ENCODE measurements at places on chromosomes 6 and 20. TPM values are rescaled to one million over a fixed set of nuclear protein-coding genes. Genes with fewer than 3 reads are reported as not detected.

CAGE1 gene
- polyA plus RNA-seq, result not detected

TFAP2C gene
- polyA plus RNA-seq, result not detected

SIRPD gene
- polyA plus RNA-seq, result 13.0 TPM

TNNC2 gene
- polyA plus RNA-seq, result 1.2 TPM

STMND1 gene
- polyA plus RNA-seq, result not detected

LST1 gene
- polyA plus RNA-seq, result 1,103 TPM

BPI gene
- polyA plus RNA-seq, result 9.0 TPM

FABP7 gene
- polyA plus RNA-seq, result not detected

- DNase-seq, result no peak
Measured at GRCh38 chr6:47701363-47701762, 3.0 kb downstream of the ADGRF4 start.

DNA sequence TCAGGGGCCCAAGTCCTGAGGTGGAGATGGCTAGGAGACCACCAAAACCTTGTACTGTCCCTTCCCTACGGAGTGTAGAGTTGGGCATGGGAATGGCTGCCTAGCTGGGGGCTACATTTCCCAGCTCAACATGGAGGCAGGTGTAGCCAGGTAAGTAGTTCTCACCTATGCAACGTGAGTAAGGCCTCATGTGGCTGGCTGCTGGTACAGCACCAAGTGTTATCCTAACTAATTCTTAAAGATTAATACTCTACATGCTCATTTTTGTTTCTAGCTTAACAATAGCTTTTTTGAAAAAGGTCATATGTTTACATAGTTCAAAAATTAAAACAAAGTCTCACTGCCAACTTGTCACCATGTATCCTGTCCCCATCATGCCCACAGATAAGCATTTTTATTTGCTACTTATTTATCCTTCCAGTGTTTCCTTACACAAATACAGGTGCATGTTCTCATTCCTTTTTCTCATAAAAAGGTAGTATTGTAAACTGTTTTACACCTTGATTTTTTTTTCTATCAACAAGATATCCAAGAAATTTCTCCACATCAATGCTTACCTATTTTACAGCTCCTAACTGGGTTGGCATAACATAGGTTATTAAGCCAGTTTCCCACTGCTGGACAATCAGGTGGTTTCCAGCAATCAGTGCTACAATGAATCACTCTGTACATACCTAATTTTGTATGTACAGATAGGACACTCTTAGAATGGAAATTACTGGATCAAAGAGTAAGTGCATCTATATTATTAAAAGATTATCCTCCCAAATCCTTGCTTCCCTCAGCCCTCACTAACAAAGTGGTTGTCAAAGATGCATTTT lies 25.5 kb downstream of the ABHD12 start:
- no peak for DNase-seq

DNA sequence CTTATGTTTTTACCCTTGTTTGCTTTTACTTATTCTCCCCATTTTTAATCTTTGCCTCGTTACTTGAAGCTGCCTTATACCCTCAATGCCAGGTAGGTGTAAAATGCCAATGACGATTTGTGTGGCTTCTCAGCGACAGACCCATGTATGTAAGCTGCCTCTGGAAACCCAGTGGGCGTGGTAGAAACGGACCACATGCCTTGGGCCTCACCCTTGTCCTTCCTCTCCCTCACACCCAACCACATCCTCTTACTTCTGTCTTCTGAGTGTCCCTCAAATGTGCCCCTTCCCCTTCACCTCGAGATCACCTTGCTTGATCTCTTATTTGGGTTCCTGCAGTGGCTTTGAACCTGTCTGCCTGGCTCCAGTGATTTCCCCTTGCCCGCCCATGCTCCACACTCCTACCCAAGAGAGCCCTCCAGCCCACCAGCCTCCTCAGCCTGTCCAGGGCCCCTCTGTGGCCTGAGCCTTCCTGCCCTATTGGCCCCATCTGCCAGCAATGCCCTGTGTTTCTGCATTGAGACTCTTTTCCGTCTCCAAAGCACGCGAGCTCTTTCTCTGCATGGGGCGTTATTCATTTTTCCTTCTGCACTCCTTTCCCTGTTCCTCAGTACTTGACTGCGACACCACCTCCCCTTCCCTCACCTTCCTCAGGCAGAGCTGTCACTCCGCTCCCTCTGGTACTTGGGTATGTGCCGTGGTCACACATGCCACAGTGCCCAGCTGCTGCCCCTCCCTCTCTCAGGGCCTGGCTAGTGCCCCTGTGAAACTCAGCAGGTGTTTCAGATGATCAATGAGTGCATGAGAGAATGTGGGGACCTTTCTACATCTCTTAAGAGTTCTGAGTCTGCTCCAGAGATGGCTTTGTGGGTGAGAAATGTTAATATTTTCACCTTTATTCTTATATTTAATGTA lies 115.4 kb downstream of the SLX4IP start:
- no peak for DNase-seq

- no peak for DNase-seq
Measured at GRCh38 chr6:11722805-11723631, 55.6 kb downstream of the ADTRP start.

- DNase-seq, result no peak
Measured at GRCh38 chr6:18101271-18101670, 21.2 kb downstream of the NHLRC1 start.

- peak; percentile 80 for DNase-seq
Measured at GRCh38 chr6:26054781-26055718, 32.2 kb upstream of the HFE start.

- DNase-seq, result no peak
Measured at GRCh38 chr6:39876111-39876510, 58.2 kb downstream of the MOCS1 start.

GRCh38 chr20:31974951-31975487 lies 7.1 kb downstream of the XKR7 start:
- no peak for DNase-seq

DNA sequence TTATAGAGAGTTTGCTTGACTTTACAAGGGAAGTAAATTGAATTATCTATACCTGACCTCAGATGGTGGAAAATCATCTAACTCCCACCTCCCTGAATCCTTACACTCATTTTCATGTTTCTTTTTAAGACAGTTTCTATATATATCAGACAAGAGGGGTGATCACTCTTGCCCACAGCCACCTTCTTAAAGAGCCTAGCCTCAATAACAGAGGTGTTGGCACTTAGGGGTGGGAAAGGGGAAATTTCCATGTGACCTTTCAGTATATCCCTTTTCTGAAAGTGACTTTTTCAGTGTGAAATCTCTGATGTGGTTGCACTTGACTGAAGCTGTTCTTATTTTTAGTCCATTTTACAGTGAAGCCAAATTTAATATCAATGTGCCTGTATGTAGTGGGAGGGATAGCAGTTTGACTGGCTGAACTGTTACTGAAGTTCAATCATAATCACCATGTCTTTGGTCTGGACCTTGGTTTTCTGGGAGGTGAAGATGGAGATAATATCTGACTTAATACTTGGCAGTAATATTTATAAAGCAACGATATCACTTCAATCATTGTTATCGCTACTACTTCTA lies 141.3 kb downstream of the MAP3K7 start:
- DNase-seq, result no peak

- DNase-seq, result no peak
Measured at GRCh38 chr20:64069209-64069613, 6.2 kb downstream of the TCEA2 start.

DNA sequence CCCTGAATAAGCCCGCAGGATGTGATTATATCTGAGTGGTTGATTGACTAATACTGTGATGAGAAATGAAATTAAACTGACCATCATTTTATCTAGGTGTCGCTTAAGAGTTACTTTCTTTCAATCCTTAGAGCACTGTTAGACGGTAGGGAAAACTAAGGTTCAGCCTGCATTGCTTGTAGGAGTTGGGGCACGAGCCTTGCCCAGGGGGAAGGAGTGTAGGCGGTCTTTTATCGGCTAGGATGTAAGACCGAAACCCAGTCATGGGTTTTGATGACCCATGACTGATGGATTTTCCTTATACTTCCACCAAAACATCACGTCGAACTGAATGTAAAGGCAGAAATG lies 392 bp upstream of the TASP1 start:
- DNase-seq, result peak; percentile 50

- DNase-seq, result no peak
Measured at GRCh38 chr6:42293386-42293977, 75.8 kb upstream of the MRPS10 start.

DNA sequence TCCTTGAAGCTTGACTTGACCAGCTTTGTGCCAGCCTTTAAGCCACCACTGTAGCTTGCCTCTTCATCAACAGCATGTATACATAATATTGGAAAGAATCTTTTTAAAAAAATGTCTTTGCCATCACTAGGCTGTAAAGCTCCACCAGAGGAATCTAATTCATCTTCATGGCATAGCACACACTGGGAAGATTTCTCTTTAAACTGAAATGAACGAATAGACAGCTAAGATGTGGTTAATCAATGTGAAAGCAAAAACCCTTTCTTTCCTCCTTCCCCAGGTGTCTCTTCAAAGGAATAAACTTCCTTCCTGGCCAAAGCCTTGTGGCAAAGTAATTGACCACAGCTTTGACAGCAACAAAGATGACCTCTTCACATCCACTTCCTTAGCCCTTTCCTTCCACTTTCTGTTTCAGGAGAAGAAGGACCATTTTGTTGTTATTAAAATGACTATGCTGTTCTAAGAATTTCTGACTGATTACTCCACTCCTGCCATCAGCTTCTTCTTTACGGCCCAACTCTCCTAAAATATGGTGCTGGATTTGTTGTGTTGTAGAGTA lies 428.7 kb upstream of the SOX4 start:
- peak; percentile 10 for DNase-seq

GRCh38 chr20:50980851-50981713 lies 22.5 kb downstream of the MOCS3 start:
- DNase-seq, result peak; percentile 40

- DNase-seq, result no peak
Measured at GRCh38 chr6:142225115-142225514, 76.7 kb upstream of the ADGRG6 start.

- DNase-seq, result peak; percentile 51
Measured at GRCh38 chr20:13819885-13820645, 35.2 kb downstream of the NDUFAF5 start.

GRCh38 chr6:98832284-98833056 lies 1.9 kb upstream of the POU3F2 start:
- no peak for DNase-seq

DNA sequence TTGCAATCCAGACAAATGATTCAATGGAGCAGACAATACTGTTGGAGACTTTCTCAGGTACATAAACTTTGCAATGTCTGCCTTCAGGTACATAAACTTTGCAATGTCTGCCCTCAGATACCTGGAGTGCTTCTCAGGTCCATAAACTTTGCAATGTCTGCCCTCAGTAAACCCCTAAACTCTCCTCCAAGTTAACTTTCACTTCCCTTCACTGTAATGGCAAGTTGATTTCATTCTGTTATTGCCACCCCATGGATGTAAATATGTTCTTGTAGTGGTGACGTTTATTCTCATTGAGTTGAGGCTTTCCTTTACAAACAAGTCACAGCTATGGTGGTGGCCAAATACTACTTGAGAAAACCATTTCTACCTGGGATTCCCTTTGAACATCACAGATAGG lies 338.8 kb downstream of the EPM2A start:
- no peak for DNase-seq

- DNase-seq, result no peak
Measured at GRCh38 chr6:160421854-160422253, 73.7 kb downstream of the SLC22A3 start.

GRCh38 chr6:167122041-167122826 lies 662 bp upstream of the CCR6 start:
- DNase-seq, result no peak

DNA sequence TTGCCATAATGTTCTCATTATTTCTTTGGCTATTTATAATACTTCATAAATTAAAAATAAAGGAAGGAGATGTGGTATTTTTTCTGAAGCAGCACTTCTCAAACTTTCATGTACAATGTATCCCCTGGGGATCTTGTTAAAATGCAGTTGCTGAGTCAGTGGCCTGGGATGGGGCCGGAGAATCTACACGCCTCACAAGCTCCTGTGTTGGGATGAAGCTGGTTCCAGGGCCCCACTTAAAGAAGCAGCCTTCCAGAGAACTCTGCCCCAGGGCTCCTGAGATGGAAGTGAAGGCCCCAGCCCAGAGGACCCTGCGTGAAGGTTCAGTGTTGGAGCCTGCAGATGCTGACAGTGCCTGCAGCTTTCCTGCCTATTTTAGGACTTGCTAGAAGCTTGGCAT lies 40.1 kb upstream of the SLC23A2 start:
- DNase-seq, result no peak

GRCh38 chr20:46683011-46683667 lies 6.1 kb downstream of the TP53RK start:
- no peak for DNase-seq

DNA sequence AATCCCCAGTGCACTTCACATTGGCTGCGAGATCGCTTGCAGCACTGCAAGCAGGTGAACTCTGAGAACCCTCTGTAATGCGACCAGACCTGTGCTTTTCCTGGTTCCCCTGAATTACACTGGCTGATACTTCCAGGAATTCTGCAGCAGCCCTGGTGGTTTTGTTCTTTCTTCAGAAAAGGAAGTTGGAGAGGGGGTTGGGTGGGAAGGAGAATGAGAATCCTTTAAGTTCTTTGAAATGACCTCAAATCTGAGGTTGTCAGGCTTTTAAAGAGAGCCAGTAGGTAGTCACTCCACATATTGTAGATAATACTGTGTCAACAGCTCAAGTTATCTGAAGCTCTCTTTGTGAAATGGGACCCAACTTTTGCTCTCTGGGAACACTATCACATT lies 62.4 kb downstream of the GCNT2 start:
- no peak for DNase-seq

DNA sequence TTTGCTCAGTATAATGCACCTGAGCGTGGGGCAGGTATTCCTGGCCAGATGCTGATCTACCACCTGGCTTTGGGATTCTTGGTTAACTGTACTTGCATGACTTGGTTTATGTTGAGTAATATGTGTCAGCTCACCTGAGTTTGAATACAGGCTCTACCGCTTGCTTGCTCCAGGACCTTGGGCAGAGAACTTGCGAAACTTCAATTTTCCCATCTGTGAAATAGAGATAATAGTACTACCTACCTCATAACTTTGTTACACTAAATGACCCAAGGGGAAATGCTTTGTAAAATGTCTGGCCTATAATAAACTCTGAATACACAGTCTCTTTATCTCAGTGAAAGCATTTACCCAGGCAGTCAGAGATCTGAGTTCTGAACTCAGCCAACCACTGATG lies 51.8 kb downstream of the SCAND1 start:
- no peak for DNase-seq

GRCh38 chr20:23744817-23745216 lies 5.9 kb downstream of the CST1 start:
- no peak for DNase-seq

All from CD14-positive monocyte (primary cell).